ENCODE measurements at places on chromosomes 12 and 14. TPM values are rescaled to one million over a fixed set of nuclear protein-coding genes. Genes with fewer than 3 reads are reported as not detected.

CFAP73 gene
- not detected for polyA plus RNA-seq

DNA sequence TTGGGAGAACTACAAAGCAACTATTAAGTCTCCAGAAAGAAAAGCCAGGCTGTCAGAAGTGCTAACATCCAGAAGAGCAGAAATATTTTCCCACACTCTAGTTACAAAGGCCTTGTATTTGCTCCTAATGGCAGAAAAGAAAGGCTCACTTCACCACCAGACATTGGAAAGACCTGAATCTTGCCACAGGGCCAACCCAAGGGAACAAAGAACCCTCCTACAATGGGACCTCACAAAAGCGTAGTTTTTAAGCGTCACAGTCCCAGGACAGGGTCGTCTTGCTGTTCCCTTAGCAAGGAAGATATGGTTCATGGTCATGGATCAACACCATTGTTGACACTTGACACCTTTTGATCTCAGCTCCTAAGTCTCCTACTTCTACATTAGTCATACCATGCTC lies 119.1 kb downstream of the RPS29 start:
- no peak for DNase-seq

- DNase-seq = no peak
Measured at GRCh38 chr12:25771041-25771440, 187.4 kb upstream of the RASSF8 start.

GRCh38 chr12:131860472-131861260 lies 32.5 kb downstream of the MMP17 start:
- no peak for DNase-seq

Data from immature natural killer cell (primary cell).